CD8-positive, alpha-beta memory T cell (primary cell): ENCODE measurements at places on chromosomes 5 and 9. TPM values are rescaled to one million over a fixed set of nuclear protein-coding genes. Genes with fewer than 3 reads are reported as not detected.

The GABRP gene
- total RNA-seq: not detected

DNA sequence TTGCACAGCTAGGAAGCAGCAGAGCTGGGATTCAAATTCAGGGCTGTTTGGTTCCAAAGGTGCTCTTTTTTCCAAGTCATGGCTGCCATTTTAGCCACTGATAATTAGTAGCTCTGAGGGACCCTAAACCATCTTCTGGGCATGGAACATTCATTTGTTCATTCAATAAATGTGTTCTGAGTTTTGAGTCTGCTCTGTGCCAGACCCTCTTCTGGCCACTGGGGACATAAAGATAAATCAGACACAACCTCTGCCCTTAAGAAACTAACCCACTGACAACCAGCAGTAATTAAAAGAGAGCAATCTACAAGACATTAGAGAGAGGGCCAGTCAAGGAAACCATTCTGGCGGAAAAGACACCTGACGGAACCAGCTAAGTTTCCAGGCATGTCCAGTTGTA, 2.0 kb upstream of the CPEB4 start:
- DNase-seq: no peak

DNA sequence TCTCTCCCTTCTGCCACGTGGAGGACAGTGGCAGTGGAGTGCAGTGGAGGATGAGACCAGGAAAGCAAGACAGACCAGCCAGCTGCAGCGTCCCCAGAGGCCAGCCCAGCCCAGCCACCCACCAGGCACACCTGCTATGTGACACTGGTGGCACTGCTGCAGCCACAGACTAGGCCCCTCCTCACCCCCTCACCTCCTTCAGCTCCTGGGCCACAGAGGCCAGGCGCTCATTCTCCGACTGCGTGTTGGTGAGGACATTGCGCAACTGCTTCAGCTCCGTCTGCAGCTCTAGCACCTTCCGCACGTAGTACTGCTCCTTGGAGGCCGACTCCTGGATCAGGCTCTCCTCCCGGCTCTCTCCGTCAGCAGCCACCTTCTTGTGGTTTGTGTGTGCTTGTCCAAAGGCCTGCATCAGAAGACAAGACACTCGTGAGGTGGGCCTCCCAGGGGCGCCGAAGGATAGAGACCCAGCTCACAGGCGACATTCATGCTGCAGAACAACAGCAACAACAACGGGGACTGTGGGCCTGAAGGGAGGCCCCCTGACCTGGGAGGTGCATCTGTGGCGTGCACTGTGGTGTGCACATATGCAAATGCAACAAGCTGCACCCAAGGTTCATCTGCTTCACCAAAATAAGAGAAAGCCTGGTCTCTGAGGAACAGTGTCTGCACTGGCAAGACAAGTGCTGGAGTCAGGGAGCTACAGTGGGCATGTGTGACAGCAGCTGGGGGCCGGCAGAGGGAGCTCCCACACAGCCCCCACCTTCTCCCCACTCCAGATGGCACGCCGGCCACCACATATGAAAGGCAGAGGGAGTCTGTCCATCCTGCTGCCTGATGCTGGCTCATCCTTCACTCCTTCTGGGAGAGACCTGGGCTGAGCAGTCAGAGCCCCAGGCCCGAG, 35.5 kb downstream of the BICD2 start:
- DNase-seq: no peak

The SMIM32 gene
- not detected for total RNA-seq

GRCh38 chr5:38039091-38039490, 199.2 kb upstream of the GDNF start:
- no peak for DNase-seq

DNA sequence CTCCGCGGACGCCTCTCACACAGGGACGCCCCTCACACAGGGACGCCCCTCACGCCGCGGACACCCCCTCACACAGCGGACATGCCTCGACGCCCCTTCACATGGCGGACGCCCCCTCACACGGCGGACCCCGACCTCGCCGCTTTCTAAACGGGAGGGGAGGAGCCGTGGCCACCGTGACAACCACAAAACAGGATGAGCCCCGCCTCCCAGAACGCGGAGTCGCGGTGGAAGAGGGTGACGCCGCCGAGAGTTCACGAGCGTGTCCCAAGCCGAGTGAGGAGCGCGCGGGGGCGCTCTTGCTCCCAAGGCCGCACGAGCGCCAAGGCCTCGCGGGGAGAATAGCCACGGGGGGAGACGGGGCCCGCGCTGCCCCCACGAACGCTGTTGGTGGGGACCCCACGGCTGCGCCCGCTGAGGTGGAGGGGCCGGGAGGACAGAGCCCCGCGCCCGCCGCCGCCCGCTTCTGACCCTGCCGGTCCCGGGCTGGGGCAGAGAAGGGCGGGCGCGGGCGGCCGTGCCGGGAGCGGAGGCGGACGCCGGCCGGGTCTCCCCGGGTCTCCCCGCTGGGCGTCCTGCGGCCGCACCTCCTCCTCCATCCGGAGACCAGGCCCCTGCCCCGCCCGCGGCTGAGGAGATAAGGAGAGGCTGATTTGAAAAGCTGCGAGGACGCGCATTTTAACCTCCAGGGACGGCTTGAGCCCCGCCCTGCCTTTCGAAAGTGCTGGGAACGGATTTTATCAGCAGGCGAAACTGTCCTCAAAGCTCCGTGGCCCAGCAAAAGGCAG, 3.9 kb upstream of the NKD2 start:
- DNase-seq: peak; percentile 25

- no peak for DNase-seq
These were observed 468.5 kb downstream of the NFIB start for GRCh38 chr9:13845460-13845859.

The LRRC70 gene
- total RNA-seq: 0.60 TPM

GRCh38 chr9:97501177-97501971, at the start of gene TMOD1:
TMOD1 (plus strand) TSS chr9:97501666; CDS start chr9:97524189, 22,523 bp downstream.
- DNase-seq: peak; percentile 20

GRCh38 chr5:146341854-146342253, 3.2 kb downstream of the POU4F3 start:
- DNase-seq: no peak

DNA sequence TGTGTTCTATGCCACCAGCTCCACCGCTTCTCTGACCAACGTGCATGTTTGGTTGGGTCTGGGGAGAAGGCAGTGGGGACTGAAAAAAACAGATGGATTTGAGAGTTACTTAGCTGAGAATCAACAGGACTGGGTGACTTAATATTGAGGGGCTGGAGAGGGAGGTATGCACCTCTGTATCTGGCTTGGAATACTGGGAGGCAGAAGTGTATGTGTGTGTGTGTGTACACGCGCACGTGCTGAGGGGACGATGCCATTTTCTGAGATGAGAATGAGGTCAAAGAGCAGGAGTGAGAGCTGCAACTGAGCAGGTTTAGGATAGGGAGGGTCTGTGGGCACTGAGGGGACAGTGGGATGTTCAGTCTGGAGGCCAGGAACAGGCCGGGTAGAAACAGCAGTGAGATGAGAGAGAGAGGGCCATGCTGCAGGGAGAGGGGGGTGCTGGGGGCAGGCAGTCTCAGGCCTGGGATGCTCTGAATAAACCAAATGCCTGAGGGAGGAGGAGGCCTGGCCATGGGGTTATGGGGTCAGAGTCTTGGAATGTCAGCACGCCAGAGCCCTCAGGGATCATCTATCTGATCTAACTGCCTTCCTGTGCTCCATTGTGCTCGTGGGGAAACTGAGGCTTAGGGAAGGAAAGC, 14.0 kb downstream of the PDGFRB start:
- DNase-seq: no peak

The APBA1 gene
- 0.09 TPM for total RNA-seq

DNA sequence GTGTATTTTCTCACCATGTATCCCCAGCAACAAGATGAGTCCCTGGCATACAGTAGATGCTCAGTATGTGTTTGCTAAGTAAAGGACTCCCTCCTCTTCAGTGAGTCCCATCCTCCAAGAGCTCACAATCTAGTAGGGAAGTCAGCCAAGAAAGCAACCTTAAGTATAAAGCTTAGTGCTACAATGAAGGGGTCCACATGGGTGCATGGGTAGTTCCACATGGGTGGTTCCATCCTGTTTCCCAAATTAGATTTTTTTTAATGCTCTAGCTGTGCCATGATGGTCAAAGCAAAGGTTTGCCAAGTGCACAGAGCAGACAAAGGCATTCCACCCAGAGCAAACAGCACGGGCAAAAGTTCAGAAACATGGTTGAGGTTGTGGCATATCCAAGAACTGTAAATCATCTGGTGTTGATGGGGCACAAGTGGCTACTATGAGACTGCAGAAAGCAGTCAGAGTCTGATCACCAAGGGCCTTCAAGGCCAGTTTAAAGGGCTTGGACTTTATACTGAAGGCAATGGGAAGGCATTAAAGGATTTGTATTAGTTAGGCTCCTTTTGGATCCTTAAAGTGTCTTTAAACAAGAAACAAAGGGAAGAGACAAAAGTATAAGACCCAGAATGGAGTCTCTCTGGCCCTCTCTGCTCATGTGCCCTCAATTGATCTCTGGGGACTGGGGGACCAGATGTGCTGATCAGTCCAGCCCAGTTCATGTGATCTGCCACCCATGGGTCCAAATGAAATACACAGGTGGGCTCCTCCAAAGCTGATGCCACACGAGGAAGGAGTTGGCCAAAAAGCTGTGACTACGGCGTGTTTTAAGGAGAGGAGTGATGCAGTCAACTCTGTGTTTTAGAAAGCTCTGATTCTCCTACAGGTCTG, 9.0 kb upstream of the CPLX2 start:
- no peak for DNase-seq

The RAPGEF6 gene
- 29.2 TPM for total RNA-seq
